ENCODE measurements at places on chromosomes 6 and 20. TPM values are rescaled to one million over a fixed set of nuclear protein-coding genes. Genes with fewer than 3 reads are reported as not detected.

GRCh38 chr20:59184880-59185447, 21.3 kb downstream of the ZNF831 start:
- no peaks in the 10 kb centered on the region for H3K36me3 ChIP-seq
- no peaks in the 10 kb centered on the region for H3K4me1 ChIP-seq
- H3K4me3 ChIP-seq = no peak overlapping the region
- no peak overlapping the region for H3K27ac ChIP-seq
- no peak for DNase-seq

Gene HEBP2
- total RNA-seq = 125 TPM

- DNase-seq = no peak
- H3K4me3 ChIP-seq = no peak overlapping the region
- H3K27ac ChIP-seq = no peak overlapping the region
Measured at GRCh38 chr20:21357844-21358243, 39.5 kb downstream of the NKX2-4 start.

DNA sequence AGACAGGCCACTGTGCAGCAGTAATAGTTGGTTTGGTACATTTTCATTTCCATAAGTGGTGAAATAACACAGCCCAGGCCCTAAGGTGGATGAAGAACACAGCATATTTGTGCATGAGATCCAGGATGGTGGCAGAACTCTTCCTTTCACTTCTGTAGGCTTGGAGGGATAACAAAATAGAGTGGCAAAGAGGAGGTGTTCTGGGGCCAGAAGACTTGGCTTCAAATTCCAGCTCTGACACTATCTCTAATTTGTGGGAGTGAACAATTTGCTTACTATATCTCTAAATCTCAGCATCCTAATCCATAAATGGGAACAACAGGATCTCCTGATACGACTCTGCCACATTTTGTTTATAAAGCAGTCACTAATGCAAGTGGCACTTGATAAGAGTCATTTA, 111.7 kb upstream of the FAM184A start:
- H3K4me3 ChIP-seq = no peak overlapping the region
- H3K27me3 ChIP-seq = no peaks in the 10 kb centered on the region
- DNase-seq = no peak
- no peak overlapping the region for H3K27ac ChIP-seq
- no peaks in the 10 kb centered on the region for H3K36me3 ChIP-seq

- DNase-seq = no peak
- no peaks in the 10 kb centered on the region for H3K4me1 ChIP-seq
- H3K4me3 ChIP-seq = no peak overlapping the region
- no peaks in the 10 kb centered on the region for H3K36me3 ChIP-seq
Measured at GRCh38 chr6:73873081-73873480, 177.1 kb downstream of the CD109 start.

Gene EPHA7
- 0.20 TPM for total RNA-seq

DNA sequence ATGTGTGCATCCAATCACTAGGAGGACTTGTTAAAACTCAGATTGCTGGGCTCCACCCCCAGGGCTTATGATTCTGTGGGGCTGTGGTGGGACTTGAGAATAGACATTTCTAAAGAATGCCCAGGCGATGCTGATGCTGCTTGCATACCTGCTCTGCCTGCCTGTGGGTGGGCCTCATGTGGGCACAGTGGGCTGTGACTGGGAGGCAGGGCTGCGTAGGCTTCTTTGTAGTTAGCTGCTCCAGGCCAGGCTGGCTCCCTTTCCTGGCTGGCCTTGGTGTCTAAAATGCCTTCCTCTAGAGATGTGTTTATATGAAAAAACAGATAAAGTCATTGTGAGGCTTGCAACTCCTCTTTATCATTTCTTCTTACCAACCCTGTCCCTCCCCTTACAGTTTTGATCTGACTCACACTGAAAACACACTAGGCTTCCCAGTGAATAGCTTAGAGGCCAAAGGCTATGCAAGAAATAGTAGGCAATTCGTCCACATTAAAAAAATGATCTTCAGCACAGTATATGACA, 495.5 kb upstream of the MAP3K7 start:
- no peak overlapping the region for H3K4me3 ChIP-seq
- no peaks in the 10 kb centered on the region for H3K4me1 ChIP-seq
- DNase-seq = no peak
- H3K36me3 ChIP-seq = no peaks in the 10 kb centered on the region
- H3K27ac ChIP-seq = no peak overlapping the region
- no peaks in the 10 kb centered on the region for H3K27me3 ChIP-seq

- H3K27ac ChIP-seq = no peak overlapping the region
- DNase-seq = no peak
- H3K4me3 ChIP-seq = no peak overlapping the region
- H3K4me1 ChIP-seq = no peaks in the 10 kb centered on the region
- H3K36me3 ChIP-seq = no peaks in the 10 kb centered on the region
- no peaks in the 10 kb centered on the region for H3K27me3 ChIP-seq
Measured at GRCh38 chr6:92989656-92990055, 429.7 kb downstream of the EPHA7 start.

Gene CD24
- 1.5 TPM for total RNA-seq

Gene CLIC5
- 285 TPM for total RNA-seq

Gene RAET1L
- total RNA-seq = not detected

DNA sequence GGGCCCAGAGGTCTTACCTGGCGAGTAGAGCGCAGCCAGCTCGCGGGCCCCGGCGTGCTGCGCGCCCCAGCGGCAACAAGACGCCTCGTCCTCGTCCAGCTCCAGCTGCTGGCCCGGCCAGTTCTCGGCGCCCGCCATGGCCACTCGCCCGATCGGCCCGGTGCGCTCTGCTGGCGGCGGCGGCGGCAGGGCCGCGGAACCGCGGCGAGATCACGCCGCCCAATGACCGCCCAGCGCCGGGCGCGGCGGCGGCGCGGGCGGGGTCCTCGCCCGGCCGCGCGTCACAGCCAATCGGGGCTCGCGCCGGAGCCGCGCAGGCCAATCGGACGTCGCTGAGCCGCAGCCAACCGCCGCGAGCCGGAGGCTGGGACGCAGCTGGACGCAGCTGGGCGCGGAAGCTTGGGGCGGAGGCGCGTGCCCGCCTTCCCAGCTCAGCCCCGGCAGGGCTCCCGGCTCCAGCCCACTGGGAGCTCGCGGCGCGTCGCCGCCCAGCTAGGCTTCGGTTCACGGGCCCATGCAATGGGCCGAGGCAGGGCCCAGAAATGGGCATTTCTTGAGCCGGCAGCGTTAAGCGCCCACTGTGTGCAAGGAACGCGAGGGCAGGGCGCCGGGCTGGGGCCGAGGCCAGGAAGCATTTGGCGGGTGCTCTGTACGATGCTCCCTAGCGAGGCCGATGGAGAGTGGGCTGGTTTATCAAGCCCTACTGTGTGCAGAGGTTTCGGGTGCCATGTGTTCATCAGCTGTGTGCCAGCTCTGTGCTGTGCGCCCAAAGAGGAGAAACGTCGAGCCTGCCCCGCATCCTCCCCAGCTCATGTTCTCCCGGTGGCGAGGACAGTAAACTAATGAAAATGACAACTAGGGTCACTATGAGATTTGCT, at the start of gene PEDS1:
Gene PEDS1, minus strand, starts transcription at position 224 of the 878 bp plus-strand sequence. Its CDS starts 86 bp downstream, at position 138.
- DNase-seq = peak; percentile 97
- no peaks in the 10 kb centered on the region for H3K27me3 ChIP-seq
- H3K36me3 ChIP-seq = peaks cover under 1% of the 10 kb centered on the region
- H3K4me3 ChIP-seq = peak within 1 kb of the TSS; percentile 97
- H3K27ac ChIP-seq = peak within 1 kb of the TSS; percentile 96

DNA sequence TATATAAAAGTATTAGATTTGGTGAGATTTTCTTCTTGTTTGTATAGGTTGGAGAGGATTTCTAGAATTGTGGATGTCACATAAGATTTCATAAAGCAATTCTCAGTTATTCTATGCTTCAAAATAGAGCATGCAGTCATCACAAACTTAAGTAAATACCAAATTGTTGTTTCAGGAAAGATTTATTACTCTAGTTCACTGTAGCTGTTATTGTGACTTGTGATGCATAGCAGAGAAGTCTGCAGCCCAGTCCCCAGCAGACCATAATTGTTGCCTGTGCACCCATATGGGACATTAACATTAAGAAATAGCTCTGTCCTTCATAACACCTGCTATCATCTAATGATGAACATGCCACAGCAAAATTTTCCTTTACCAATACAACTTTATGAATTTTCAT, 228.0 kb upstream of the FAM83B start:
- no peak overlapping the region for H3K27ac ChIP-seq
- no peaks in the 10 kb centered on the region for H3K36me3 ChIP-seq
- H3K4me3 ChIP-seq = no peak overlapping the region
- H3K27me3 ChIP-seq = no peaks in the 10 kb centered on the region
- H3K4me1 ChIP-seq = no peaks in the 10 kb centered on the region

Gene SMLR1
- not detected for total RNA-seq

DNA sequence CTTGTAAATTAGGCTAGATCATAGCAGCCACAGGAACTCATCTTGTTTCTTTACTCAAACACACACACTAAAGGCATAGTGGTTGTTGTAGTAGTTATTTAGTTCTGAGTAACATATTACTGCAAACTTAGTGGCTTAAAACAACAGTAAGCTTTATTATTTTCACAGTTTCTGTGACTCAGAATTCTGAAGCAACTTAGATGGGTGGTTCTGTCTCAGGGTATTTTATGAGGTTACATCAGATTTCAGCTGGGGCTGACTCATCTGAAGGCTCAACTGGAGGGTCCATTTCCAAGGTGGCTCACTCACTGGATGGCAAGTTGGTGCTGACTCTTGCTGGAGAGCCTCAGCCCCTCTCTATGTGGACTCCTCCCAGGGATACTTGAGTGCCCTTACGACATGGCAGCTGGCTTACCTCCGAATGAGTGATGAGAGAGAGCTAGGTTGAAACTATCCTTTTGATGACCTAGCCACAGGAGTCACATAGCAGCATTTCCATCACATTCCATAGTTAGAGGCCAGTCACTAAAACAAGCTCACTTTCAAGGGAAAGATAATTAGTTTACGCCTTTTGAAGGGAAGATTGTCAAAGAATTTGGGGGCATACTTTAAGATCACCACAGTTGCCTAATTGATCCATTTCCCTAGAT, 136.5 kb upstream of the PRND start:
- H3K4me1 ChIP-seq = no peaks in the 10 kb centered on the region
- no peaks in the 10 kb centered on the region for H3K27me3 ChIP-seq

GRCh38 chr6:39754514-39755115, 29.4 kb upstream of the KIF6 start:
- H3K27ac ChIP-seq = no peak overlapping the region
- no peak for DNase-seq
- no peak overlapping the region for H3K4me3 ChIP-seq
- H3K36me3 ChIP-seq = no peaks in the 10 kb centered on the region
- H3K27me3 ChIP-seq = no peaks in the 10 kb centered on the region

GRCh38 chr20:63159826-63160640, 55.9 kb downstream of the YTHDF1 start:
- H3K36me3 ChIP-seq = no peaks in the 10 kb centered on the region
- peaks cover 45% of the 10 kb centered on the region for H3K27me3 ChIP-seq
- peak; percentile 28 for DNase-seq

GRCh38 chr6:105967917-105968602, 118.1 kb upstream of the PRDM1 start:
- DNase-seq = no peak
- no peak overlapping the region for H3K4me3 ChIP-seq
- no peaks in the 10 kb centered on the region for H3K4me1 ChIP-seq
- no peaks in the 10 kb centered on the region for H3K27me3 ChIP-seq
- no peak overlapping the region for H3K27ac ChIP-seq

DNA sequence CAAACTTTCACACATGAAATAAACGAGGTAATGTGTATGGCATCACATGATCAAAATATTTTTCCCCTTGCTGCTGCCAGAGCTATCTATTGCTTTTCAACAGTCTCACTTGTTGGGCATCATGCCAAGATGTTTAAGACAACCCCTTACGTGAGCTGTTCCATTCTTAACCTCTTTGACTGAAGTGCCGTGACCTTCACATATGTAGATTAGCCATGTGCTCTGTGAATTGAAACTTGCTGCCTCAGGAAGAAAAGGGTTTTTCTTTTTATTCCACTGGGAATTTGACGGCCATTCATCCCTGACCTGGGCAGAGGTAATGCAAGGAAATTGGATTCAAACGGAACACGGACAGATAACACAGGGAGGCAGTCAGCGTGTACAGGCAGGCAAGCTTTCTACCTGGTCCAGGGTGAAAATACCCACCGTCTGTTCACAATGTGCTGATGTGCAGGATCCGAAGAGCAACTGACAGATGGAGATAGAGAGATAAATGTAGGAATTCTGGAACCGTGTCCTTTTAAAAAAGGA, 14.2 kb downstream of the ARID1B start:
- no peak for DNase-seq
- H3K4me1 ChIP-seq = peaks cover 89% of the 10 kb centered on the region
- H3K27me3 ChIP-seq = no peaks in the 10 kb centered on the region
- peak overlapping the region; percentile 43 for H3K4me3 ChIP-seq
- peak overlapping the region; percentile 25 for H3K27ac ChIP-seq
- H3K36me3 ChIP-seq = no peaks in the 10 kb centered on the region

GRCh38 chr6:47680724-47681123, 17.7 kb upstream of the ADGRF4 start:
- H3K27ac ChIP-seq = no peak overlapping the region
- peaks cover 5% of the 10 kb centered on the region for H3K4me1 ChIP-seq

DNA sequence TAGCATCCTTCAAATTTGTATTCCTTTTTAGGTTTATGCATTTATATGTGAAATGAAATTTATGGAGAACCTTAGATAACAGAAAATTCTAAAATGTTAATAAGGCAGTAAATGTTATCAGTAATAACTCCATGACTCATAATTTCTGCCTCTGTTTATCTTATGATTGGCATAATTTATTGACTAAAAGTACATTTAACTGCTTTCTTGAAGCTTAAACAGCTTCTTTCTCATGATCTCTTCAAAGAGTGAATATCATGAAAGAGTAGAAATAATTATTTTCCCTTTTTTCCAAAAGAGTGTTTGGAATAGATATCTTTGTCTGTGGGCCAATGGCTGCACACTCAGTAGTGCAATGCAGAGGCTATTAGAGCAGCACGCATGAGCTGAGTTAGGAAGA, 91.3 kb downstream of the SHLD1 start:
- no peak overlapping the region for H3K27ac ChIP-seq
- no peaks in the 10 kb centered on the region for H3K36me3 ChIP-seq
- no peaks in the 10 kb centered on the region for H3K27me3 ChIP-seq
- H3K4me3 ChIP-seq = no peak overlapping the region

- no peaks in the 10 kb centered on the region for H3K27me3 ChIP-seq
- no peak overlapping the region for H3K4me3 ChIP-seq
- no peaks in the 10 kb centered on the region for H3K36me3 ChIP-seq
Measured at GRCh38 chr6:22350109-22350508, 53.3 kb upstream of the PRL start.

DNA sequence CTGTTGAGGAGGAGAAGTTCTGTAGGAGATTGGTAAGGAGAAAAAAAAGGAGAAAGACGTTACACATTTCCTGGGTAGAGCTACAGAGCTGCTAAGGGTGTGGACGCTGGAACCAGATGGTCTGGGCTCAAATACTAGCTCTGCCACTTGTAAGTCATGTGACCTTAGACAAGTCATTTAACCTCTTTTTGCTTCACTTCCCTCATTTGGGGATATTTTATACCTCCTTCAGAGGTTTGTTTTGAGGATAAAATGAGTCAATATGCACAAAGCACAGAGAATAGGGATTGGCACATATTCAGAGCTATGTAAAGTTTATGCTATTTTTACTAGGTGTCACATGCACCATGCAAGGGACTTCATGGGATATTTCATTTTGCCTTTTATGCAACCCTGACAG, 708.8 kb downstream of the DHX35 start:
- H3K4me3 ChIP-seq = no peak overlapping the region
- H3K27ac ChIP-seq = no peak overlapping the region
- no peaks in the 10 kb centered on the region for H3K27me3 ChIP-seq
- no peaks in the 10 kb centered on the region for H3K36me3 ChIP-seq

- no peak overlapping the region for H3K27ac ChIP-seq
- DNase-seq = no peak
- no peaks in the 10 kb centered on the region for H3K27me3 ChIP-seq
- no peak overlapping the region for H3K4me3 ChIP-seq
- H3K4me1 ChIP-seq = peaks cover 3% of the 10 kb centered on the region
Measured at GRCh38 chr6:34583861-34584604, 27.9 kb upstream of the SPDEF start.

Gene FAM217A
- not detected for total RNA-seq

Gene OPRM1
- not detected for total RNA-seq

All from psoas muscle (tissue), 8 donors.